WTC11 (cell line): ENCODE measurements at places on chromosomes 12 and 14. TPM values are rescaled to one million over a fixed set of nuclear protein-coding genes. Genes with fewer than 3 reads are reported as not detected.

Gene KRT85
- total RNA-seq, result not detected in 3 replicates

Gene MSI1
- total RNA-seq, result 64.5 to 71.9 TPM (median 71.5 TPM) in 3 replicates

Gene SPIC
- not detected in 3 replicates for total RNA-seq

Gene IKZF4
- 13.6 to 14.9 TPM (median 14.8 TPM) in 3 replicates for total RNA-seq

Gene IRF2BPL
- total RNA-seq, result 106 to 126 TPM (median 110 TPM) in 3 replicates

Gene SERPINA10
- total RNA-seq, result 0.04 TPM in 1 of 3 replicates, not detected in the others

Gene GLT8D2
- 4.5 to 10.2 TPM (median 8.8 TPM) in 3 replicates for total RNA-seq

Gene GDF3
- 34.4 to 42.0 TPM (median 38.2 TPM) in 3 replicates for total RNA-seq

Gene ISM2
- 0.80 to 1.4 TPM (median 1.3 TPM) in 3 replicates for total RNA-seq

Gene ARMH4
- total RNA-seq, result 11.8 to 12.2 TPM (median 12.1 TPM) in 3 replicates

Gene LMO3
- 22.2 to 29.8 TPM (median 23.3 TPM) in 3 replicates for total RNA-seq

Gene OR4K2
- not detected in 3 replicates for total RNA-seq
